Activated CD8-positive, alpha-beta T cell treated with anti-CD3 and anti-CD28 coated beads for 36 hours (primary cell): ENCODE measurements at places on chromosomes 1 and 21. TPM values are rescaled to one million over a fixed set of nuclear protein-coding genes. Genes with fewer than 3 reads are reported as not detected.

DNA sequence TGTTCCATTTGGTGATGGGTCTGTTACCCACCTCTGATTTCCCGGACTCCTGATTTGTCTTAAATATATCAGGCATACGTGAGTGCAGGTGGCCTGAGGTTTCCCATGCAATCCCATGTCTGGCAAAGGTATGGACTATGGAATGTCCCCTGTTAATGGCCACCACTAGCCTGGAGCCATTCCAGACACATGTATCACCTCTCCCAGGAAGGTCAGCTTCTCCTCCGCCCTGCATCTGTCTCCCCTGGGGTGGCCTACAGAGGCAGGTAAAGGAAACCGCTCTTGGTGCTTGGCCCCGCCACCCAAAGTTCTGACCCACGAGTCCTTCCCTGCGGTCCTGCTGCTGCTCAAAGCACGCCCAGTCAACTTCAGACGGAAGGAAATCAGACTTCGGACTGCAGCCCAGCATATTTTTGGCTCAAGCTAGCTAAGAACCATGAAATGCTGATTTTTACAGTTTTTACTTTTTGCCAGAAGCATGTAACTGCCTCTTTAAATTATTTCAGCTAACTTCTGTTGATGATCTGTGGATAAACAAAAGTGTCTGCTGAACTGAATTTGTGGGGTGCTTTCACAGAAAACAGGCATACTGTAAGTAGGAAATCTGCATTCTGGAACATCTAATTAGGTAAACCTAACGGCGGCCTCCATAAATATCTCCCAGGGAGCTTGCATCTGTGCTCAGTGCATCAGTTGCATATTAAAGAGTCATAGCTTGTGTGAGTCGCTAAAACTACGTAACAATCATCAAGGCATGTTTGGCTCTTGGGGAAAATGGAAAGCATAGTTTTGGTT, 105.9 kb downstream of the PCP4 start:
- no peaks in the 10 kb centered on the region for H3K36me3 ChIP-seq
- no peaks in the 10 kb centered on the region for H3K4me1 ChIP-seq
- H3K27me3 ChIP-seq: no peaks in the 10 kb centered on the region
- H3K27ac ChIP-seq: no peak overlapping the region
- no peak for DNase-seq

The BRDT gene
- not detected for total RNA-seq

DNA sequence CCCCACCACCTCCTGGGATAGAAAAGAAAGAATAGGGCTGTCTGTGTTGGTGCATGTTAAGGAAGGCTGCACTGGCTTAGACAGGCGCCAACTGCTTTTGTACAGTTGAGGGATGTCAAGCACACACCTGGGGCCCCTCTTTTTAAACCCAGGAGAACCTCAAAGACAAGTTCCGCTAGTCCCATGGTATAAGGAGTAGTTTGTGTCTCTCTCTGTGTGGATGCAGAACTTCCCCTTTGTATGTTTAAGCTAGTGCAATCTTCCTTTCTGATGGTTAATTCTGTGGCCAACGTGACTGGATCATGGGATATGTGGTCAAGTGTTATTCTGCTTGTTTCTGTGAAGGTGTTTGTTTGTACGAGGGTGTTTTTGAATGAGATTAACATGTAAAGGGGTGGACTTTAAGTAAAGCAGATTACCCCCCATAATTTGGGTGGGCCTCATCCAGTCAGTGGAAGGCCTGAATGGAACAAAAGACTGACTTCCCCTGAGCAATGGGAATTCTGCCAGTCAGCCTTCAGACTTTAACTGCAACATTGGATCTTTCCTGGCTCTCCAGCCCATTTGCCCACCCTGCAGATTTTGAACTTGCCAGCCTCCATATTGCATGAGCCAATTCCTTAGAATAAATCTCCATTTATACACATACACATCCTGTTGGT, 9.5 kb upstream of the DUSP10 start:
- H3K27ac ChIP-seq: no peak overlapping the region
- no peak overlapping the region for H3K4me3 ChIP-seq
- H3K4me1 ChIP-seq: peaks cover 34% of the 10 kb centered on the region
- DNase-seq: no peak
- peaks cover 17% of the 10 kb centered on the region for H3K36me3 ChIP-seq

The C1orf141 gene
- not detected for total RNA-seq

DNA sequence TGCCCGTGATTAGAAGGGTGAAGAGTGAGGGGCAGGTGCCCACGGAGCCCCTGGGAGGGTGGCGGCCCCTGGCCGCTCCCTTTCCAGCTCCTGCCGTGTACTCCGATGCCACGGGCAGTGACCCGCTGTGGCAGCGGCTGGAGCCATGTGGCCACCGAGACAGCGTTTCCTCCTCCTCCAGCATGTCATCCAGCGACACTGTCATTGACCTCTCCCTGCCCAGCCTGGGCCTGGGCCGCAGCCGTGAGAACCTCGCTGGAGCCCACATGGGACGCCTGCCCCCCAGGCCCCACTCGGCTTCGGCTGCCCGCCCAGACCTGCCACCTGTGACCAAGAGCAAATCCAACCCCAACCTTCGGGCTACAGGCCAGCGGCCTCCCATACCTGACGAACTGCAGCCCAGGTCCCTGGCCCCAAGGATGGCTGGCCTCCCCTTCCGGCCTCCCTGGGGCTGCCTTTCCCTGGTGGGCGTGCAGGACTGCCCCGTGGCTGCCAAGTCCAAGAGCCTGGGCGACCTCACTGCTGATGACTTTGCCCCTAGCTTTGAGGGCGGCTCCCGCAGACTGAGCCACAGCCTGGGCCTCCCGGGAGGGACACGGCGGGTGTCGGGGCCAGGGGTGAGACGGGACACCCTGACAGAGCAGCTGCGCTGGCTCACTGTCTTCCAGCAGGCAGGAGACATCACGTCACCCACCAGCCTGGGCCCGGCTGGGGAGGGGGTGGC, 22.0 kb downstream of the PANK4 start:
- H3K27me3 ChIP-seq: no peaks in the 10 kb centered on the region
- H3K4me1 ChIP-seq: peaks cover 11% of the 10 kb centered on the region
- H3K27ac ChIP-seq: no peak overlapping the region
- no peak overlapping the region for H3K4me3 ChIP-seq
- no peak for DNase-seq
